ENCODE measurements at places on chromosomes 13 and 19.

DNA sequence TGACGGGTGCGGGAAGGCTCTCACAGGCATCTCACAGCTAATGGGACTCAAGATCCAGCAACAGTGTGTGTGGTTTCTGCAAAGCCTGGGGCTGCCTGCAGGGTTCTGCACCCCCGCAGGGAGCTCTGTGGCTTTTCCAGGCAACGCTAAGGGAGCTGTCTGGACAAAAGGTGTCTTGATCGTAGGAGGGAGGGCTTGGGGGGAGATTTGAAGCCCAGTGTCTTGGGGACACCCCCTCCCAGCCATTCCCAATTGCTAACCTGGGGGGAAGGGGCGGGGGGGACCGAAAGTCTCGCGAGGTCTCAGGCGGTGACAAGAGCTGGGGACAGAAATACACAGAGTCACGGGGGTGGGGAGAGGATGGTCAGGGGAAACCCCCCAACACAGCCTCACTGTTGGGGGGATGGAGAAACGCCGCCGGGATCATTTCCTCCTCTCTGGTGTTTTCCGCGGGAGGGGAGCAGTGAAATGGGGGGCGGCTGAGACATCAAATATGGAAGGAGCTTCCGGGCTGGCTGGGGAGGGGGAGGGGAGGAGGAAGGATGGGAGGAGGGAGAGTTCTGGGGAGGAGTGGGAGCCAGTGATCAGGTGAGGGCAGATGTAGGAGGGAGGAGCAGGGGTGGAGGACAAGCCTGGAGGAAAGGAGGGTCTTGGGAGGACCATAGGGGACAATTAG is 13.3 kb downstream of the KCNC3 start:
- no peak for DNase-seq

GRCh38 chr13:90738881-90739280 is 608.6 kb upstream of the MIR17HG start:
- no peak for DNase-seq

DNA sequence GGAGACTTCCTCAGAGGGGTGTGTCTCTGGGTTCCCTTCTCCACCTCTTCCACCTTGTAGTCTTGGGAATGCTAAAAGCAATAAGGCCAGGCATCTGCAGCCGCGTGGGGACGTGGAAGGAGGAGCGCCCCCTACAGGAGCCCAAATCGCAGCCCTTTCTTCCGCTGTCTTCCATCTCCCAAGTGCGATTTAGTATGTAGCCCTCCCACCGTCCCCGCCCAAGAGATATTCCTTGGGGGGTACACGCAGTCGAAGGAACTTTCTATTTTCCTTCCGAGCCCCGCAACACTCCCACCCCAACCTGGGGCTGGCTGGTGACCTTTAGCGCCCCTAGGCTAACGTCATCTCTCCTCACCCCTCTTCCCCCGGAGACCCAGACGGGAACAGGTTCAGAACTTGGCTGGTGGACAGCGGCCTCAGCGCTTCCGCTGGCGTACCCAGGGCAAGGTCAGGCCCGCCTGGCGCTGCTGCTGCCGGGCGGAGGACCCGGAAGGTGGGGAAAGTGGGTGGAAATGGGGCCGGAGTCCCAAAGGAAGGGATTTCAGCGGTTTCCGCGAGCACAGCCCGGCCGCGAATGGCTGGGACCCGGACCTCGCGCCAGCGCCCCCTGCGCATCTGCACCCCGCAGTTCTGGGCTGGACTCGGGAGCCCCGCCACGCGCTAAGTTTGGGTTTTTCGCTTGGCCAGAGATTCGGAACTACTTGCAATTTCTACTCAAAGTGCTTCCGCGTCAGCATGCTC is 2.1 kb upstream of the PCDH8 start:
- DNase-seq: no peak

- DNase-seq: no peak
These were observed 16.8 kb downstream of the FCGBP start for GRCh38 chr19:39917561-39918182.

DNA sequence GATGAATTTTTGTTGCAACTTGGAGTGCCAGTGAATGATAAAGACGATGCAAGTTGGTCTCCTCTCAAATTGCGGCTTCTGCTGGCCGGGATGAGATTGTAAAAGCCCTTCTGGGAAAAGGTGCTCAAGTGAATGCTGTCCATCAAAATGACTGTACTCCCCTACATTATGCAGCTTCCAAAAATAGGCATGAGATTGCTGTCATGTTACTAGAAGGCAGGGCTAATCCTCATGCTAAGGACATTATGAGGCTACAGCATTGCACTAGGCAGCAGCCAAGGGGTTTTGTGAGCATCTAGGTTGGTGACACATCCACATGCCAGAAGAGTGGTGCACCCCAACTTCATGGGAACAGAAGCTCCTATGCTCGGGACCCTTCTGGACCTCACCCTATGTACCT is 22.2 kb upstream of the KLF5 start:
- no peak for DNase-seq

Measured in stimulated activated CD4-positive, alpha-beta T cell treated with anti-CD3 and anti-CD28 coated beads, Interleukin-1b, Interleukin-23, amount 100 ng/mL, for 24 hours (primary cell).